ENCODE measurements at places on chromosomes 11 and 22.

- no peak for DNase-seq
These were observed 10.4 kb downstream of the PACSIN2 start for GRCh38 chr22:43004362-43005035.

GRCh38 chr11:84890676-84891075 lies 736.5 kb downstream of the DLG2 start:
- no peak for DNase-seq

DNA sequence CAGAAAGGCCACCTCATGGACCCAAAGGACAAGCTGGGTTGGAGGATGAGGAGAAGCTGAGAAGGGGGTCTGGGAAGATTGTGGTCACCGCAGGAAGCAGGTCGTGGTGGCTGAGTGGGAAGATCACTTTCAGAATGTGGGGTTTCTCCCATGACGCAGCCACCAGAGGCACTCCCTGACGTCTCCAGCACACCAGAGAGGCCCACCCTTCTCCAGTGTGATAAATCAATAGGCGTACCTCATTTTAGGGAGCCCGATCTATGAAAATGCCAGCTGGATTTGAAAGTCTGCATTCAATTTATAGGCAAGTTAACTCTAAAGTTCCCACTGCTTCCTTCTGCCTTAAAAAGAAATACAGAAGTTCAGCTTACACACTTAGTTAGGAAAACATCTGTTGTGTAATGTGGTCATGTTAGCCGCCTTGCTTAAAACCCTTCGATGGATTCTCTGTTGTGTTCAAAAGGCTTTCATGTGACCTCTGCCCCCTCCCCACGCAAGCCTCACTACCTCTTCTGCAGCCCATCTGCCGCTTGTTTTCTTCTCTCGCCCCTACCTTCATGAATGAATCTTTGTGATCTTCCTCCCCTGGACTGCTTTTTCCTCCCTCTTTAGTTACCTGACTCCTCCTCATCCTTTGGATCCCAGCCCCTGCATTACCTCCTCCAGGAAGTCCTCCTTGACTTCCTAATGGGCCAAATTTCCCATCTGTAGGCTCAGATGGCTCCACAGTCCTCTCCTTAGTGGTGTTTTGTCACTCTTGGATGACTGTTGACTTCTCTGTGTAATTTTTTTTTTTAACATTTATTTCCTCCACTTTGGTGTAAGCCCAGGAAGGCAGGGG lies 10.7 kb downstream of the TSPAN18 start:
- DNase-seq = no peak

- no peak for DNase-seq
These were observed 213.8 kb downstream of the TMEM135 start for GRCh38 chr11:87251560-87251959.

DNA sequence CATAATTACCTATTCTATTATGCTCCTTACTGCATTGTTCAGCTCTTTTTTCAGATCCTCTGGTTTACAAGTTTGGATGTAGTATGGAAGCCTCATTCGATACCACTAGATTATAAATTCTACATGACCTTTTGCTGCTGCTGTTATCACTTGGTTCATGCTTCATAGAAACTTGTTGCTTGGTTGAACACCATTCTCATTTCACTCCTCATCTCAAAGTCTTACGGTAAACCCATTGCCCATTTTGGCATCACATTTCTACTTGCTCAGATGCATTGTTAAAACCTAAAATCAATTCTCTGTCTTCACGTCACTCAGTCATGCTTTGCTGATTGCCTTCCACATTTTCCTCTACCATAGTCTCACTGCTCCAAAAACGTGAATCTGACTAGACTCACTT lies 155.5 kb upstream of the DDI1 start:
- DNase-seq = no peak

GRCh38 chr11:19834771-19835170 lies 122.1 kb downstream of the NAV2 start:
- no peak for DNase-seq

- DNase-seq = no peak
These were observed 32.0 kb downstream of the BUD13 start for GRCh38 chr11:116740741-116741140.
